PC-3 (cell line): ENCODE measurements at places on chromosomes 6 and 20. TPM values are rescaled to one million over a fixed set of nuclear protein-coding genes. Genes with fewer than 3 reads are reported as not detected.
A peak's percentile ranks its signal among the peaks of the same experiment; 100 is the strongest.

- peak; percentile 22 for DNase-seq
- H3K4me3 ChIP-seq, result no peak overlapping the region
- H3K4me1 ChIP-seq, result peaks cover 21% of the 10 kb centered on the region
- no peak overlapping the region for H3K27ac ChIP-seq
These were observed 39.3 kb upstream of the TRAM2 start for GRCh38 chr6:52616059-52616690.

The SIGLEC1 gene
- not detected in 2 replicates for total RNA-seq

The SGK2 gene
- 3.0 and 6.6 TPM in 2 replicates for total RNA-seq

GRCh38 chr20:33553516-33553915 is 63.6 kb downstream of the CBFA2T2 start:
- H3K4me3 ChIP-seq, result no peak overlapping the region
- DNase-seq, result no peak
- no peak overlapping the region for H3K27ac ChIP-seq
- H3K4me1 ChIP-seq, result peaks cover 15% of the 10 kb centered on the region

DNA sequence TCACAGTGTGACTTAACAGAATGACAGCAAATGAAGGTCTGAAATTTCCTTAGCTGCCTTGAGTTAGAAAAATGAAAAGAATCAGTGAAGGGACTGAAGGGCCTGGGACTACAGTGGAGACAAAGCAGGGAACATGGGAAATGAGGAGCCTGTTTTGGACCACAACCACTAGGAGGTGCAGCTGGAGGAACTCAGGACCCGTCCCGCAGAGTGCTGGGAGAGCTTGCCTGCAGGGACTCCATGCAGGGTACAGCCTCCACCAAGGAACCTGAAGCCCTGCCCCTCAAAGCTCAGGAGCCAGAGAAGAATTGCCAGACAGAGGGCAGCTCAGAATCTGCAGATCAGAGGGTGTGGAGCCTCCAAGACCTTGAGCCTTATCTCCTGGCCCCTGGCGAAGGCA is 50.7 kb downstream of the LRFN2 start:
- H3K27ac ChIP-seq, result no peak overlapping the region

DNA sequence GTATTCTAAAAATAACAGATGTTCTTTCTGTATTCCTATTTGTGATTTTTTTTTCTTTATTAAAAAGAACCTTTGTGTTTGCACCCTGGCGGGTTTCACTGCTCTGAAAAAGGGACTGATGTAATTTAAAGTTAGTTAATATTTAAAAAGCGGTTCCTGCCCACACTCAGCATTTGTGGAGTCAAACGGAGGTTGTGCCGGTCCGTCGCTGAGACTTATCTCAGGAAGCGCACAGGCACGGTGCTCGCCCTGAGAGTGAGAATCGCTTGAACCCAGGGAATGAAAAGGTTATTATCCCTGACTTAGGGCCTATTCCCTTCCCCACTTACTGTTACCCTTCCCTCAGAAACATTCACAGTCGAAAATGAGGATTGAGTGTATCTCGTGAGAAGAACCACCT is 366.7 kb downstream of the THBS2 start:
- peaks cover 19% of the 10 kb centered on the region for H3K27me3 ChIP-seq
- H3K4me3 ChIP-seq, result no peak overlapping the region
- no peak overlapping the region for H3K27ac ChIP-seq
- DNase-seq, result no peak
- H3K36me3 ChIP-seq, result no peaks in the 10 kb centered on the region

The L3MBTL1 gene
- total RNA-seq, result 9.9 and 20.7 TPM in 2 replicates

DNA sequence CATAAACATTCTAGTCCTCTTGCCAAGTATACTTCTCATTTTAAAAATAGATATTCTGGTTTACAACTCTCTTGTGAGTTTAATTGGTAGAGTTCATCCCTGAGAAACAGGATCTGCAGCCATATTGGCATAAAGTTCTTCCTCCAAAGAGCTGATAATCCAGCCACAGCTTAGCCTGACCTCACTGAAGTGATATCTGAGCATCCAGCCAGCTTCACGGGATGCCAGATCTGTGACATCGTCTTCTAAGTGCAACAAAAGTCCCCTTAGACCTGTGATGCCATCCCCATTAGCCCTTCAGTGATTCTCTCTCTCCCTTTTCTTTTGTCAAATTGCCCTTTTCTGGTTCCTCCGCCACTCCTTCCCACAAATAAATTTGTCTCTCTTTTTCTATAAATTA is 180.6 kb upstream of the STXBP5 start:
- DNase-seq, result no peak
- no peak overlapping the region for H3K4me3 ChIP-seq
- no peaks in the 10 kb centered on the region for H3K4me1 ChIP-seq
- no peaks in the 10 kb centered on the region for H3K36me3 ChIP-seq
- H3K27ac ChIP-seq, result no peak overlapping the region

- H3K27me3 ChIP-seq, result 0 out of 2 replicates have a peak, but pooled peaks cover 5% of the 10 kb centered on the region
- DNase-seq, result no peak
- peaks cover 24% of the 10 kb centered on the region for H3K4me1 ChIP-seq
- no peak overlapping the region for H3K27ac ChIP-seq
These were observed 2.4 kb downstream of the GMPR start for GRCh38 chr6:16240589-16241320.

GRCh38 chr6:98633886-98634285 is 200.5 kb upstream of the POU3F2 start:
- no peak overlapping the region for H3K4me3 ChIP-seq
- H3K36me3 ChIP-seq, result no peaks in the 10 kb centered on the region
- H3K4me1 ChIP-seq, result no peaks in the 10 kb centered on the region
- peak; percentile 8 for DNase-seq

The NNAT gene
- total RNA-seq, result not detected in 2 replicates

DNA sequence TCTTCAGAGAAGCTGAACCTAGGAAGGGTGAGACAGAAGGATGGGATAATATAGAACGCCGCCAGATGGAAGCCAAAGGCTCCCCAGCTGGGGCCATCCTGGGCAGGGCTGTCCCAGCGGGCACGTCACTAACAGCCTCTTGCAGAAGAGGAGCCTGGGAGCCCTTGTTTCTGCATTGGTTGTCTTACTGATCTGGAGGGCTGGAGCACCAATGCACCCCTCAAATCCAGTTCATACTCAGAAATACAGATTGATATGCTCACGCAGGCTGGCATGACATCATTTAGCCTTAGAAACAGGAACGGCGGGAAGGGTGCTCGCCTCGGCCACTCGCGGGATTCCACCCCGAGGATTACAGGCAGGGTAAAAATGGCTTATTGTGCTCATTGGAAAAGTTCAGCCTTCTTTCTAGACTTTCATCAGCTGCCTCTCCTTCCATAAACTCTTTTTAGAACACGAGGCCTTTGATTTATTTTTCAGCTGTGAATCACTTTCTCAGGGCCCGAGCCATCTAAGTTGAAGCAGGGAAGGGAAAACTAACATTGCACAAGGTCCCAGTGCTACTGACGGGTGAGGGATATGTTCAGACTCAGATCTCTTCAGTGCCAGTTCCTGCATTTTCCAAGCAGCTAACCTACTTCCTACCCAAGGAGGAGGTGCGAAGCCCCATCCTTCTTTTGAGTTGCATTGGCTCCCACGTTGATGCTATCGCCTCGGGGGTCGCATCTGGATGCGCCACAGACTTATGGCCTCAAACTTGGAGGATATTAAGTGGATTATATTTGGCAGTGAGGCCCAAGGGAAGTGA is 82.3 kb downstream of the GMPR start:
- peaks cover 48% of the 10 kb centered on the region for H3K4me1 ChIP-seq

GRCh38 chr20:40294175-40294574 is 394.9 kb downstream of the MAFB start:
- no peak overlapping the region for H3K27ac ChIP-seq
- no peak for DNase-seq
- no peak overlapping the region for H3K4me3 ChIP-seq
- H3K4me1 ChIP-seq, result no peaks in the 10 kb centered on the region
- H3K27me3 ChIP-seq, result no peaks in the 10 kb centered on the region

DNA sequence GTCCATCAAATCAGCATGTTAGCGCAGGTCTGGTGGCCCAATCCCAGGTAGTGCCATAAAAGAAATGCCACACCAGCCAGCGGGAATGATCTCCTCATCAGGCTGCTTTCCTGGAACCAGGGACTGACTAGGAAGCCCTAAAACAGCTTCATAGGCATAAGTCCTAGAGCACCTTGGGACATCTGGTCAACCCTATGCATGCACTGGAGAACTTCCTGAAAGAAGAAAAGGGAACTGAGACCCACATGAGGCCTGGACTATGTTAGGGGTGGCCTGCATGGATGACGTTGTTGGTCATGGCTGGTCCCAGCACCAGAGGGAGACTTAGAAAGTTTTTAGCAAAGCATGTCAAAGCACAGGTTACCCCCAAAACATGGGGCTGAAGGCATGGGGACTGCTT is 7.6 kb upstream of the KCNK16 start:
- H3K27me3 ChIP-seq, result peaks cover 35% of the 10 kb centered on the region
- no peak overlapping the region for H3K4me3 ChIP-seq
- DNase-seq, result no peak
- H3K27ac ChIP-seq, result no peak overlapping the region
- no peaks in the 10 kb centered on the region for H3K4me1 ChIP-seq

DNA sequence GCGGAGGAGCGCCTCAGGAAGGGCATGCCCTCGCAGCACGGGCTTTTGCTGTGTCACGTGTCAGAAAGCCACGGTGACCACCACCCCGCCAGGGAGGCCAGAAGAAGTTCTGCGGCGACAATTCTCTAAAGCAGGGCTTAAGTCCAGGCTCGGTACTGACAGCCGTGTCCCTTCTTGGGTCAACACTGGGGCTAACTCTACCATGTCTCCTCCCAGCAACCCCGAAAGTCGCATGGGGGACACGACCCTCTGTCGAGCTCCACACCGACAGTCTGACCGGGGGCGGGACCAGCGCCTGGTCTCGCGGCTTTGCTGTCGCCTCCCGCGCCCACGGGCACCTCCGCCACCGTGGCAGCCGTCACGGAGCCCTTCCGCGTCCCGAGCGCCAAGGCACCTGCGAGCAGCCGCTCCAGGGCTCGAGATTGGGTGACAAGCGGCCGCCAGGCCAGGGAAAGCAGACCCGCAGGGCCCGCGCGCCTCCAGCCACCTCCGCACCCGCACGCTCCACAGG is 534 bp downstream of the NANP start:
- H3K27me3 ChIP-seq, result no peaks in the 10 kb centered on the region
- H3K36me3 ChIP-seq, result 0 out of 2 replicates have a peak, but pooled peaks cover 2% of the 10 kb centered on the region
- H3K4me3 ChIP-seq, result peak overlapping the region; percentile 90

DNA sequence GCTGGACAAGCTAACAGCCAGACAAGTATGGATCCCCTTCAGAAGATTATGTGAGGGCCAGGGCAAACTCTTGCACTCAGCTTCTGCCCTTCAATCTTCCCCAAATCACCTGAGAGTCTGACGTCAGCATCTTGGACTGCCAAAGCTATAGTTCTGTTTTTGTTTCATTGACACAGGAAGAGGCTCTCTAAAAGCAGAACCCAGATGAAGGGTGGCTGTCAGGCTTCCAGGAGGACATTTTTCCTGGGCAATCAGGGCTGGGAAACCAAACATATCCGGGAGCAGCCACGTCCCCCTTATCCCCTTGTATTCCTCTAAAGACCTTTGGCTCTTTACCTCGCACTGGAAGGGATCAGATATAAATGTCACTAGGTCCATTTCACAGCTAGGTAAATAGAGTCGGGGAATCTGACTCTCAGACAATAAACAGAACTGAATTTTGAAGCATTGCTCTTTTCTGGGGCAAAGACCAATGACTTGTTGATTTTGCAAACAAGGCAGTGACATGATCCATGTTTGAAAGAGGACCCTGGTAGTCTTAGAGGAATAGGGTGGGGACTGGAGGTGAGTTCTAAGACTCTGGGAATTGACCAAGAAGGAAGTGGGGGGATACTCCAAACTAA is 13.3 kb downstream of the MAFB start:
- H3K36me3 ChIP-seq, result no peaks in the 10 kb centered on the region
- no peak for DNase-seq
- no peak overlapping the region for H3K4me3 ChIP-seq
- peaks cover 22% of the 10 kb centered on the region for H3K27me3 ChIP-seq

The PPIL1 gene
- 37.3 and 39.9 TPM in 2 replicates for total RNA-seq

- DNase-seq, result peak; percentile 91
- no peaks in the 10 kb centered on the region for H3K27me3 ChIP-seq
- H3K4me1 ChIP-seq, result peaks cover 47% of the 10 kb centered on the region
- H3K36me3 ChIP-seq, result no peaks in the 10 kb centered on the region
These were observed 125.3 kb downstream of the ATXN1 start for GRCh38 chr6:16635810-16636602.
